ENCODE measurements at places on chromosomes 4 and X.

DNA sequence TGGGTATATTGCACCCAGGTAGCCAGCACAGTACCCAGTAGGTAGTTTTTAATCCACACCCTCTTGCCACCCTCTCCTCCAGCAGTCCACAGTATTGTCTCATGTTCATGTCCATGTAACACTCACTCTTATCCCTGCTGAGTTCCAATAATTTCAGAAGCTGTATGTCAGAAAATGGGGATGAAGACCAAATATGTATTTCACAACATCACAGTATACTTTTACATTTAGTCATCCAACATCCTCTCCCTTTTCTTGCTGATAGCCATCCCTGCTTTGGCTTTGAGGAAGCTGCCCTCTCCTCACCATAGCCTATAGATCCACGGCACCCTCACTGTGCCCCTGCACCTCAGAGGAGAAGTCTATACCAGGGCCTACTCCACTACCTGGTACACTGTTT is 126.0 kb upstream of the LDB2 start:
- DNase-seq = no peak

- no peak for DNase-seq
Measured at GRCh38 chrX:38985375-38985774, 184.1 kb downstream of the MID1IP1 start.

GRCh38 chr4:95761426-95761825 is 78.5 kb upstream of the PDHA2 start:
- no peak for DNase-seq

DNA sequence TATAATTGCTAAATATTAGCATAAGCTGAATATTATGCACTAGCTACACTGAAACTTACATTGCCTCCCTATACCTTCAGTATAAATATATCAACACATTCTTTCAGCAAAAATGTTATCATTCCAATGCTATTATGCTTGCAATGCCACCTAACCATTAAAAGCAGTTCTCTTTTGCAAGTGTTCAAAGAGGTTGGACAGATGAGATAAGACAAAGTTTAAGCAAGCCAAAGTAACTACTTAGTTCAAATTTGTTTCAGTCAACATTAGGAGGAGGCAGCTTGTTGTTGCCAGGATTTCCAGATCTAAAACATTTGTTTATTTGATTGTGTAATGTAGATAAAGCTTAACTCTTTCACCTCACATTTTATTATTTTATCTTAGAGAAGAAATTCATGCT is 323.9 kb upstream of the FAM241A start:
- DNase-seq = no peak

DNA sequence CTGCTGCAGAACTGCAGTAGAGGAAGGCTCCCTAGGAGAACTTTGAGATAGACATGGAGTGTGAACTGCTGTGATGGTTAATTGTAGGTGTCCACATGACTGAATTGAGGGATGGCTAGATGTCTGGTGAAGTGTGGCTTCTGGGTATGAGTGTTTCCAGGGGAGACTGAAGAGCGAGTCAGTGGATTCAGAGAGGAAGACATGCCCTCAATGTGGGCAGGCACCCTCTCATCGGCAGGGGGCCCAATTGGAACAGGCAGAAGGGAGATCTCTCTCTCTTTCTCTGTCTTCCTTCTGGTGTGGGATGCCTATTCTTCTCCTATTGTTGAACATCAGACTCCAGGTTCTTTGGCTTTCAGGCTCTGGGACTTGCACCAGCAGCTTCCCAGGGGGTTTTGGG is 304.7 kb upstream of the GATB start:
- DNase-seq = no peak
